ENCODE measurements at places on chromosomes 4 and X. TPM values are rescaled to one million over a fixed set of nuclear protein-coding genes. Genes with fewer than 3 reads are reported as not detected.

Gene NDST4
- total RNA-seq, result not detected

Gene SHOX
- total RNA-seq, result 0.02 TPM

Gene TLR10
- 0.02 TPM for total RNA-seq

Gene USP17L22
- not detected for total RNA-seq

Gene TEX11
- not detected for total RNA-seq

All from A549 treated with dexamethasone at 1 μM for 4 hours (cell line).